ENCODE measurements at places on chromosomes 12 and 14. TPM values are rescaled to one million over a fixed set of nuclear protein-coding genes. Genes with fewer than 3 reads are reported as not detected.

FOXG1 gene
- 0.83 TPM for total RNA-seq

TMEM52B gene
- total RNA-seq = not detected

WNT1 gene
- total RNA-seq = not detected

IFNG-AS1 gene
- total RNA-seq = not detected

CELA1 gene
- total RNA-seq = not detected

PTPN11 gene
- 119 TPM for total RNA-seq

SERPINA10 gene
- total RNA-seq = 0.17 TPM

AP1G2 gene
- 17.2 TPM for total RNA-seq

PTPN21 gene
- 10.3 TPM for total RNA-seq

RNASE3 gene
- total RNA-seq = not detected

CARMIL3 gene
- total RNA-seq = 0.33 TPM

MSI1 gene
- total RNA-seq = not detected

KRT6C gene
- not detected for total RNA-seq

ACVR1B gene
- 13.1 TPM for total RNA-seq

TAS2R50 gene
- total RNA-seq = 6.8 TPM

GXYLT1 gene
- total RNA-seq = 11.7 TPM

KRT6A gene
- under 0.01 TPM for total RNA-seq

CD69 gene
- total RNA-seq = not detected

HNF1A gene
- total RNA-seq = not detected

CFAP251 gene
- total RNA-seq = 4.8 TPM

POTEG gene
- total RNA-seq = not detected

KIF26A gene
- 0.15 TPM for total RNA-seq

NYNRIN gene
- total RNA-seq = 42.7 TPM

ENDOU gene
- 0.29 TPM for total RNA-seq

FOXN3 gene
- total RNA-seq = 41.2 TPM

COX8C gene
- total RNA-seq = not detected

LPAR5 gene
- total RNA-seq = not detected

NKX2-1 gene
- not detected for total RNA-seq

SLC8A3 gene
- under 0.01 TPM for total RNA-seq

Data from smooth muscle cell of trachea (primary cell).